MG63 (cell line): ENCODE measurements at places on chromosomes 5 and 9. TPM values are rescaled to one million over a fixed set of nuclear protein-coding genes. Genes with fewer than 3 reads are reported as not detected.

The RAI14 gene
- 34.4 and 34.6 TPM in 2 replicates for total RNA-seq

The TMEM252 gene
- not detected in 2 replicates for total RNA-seq

The AHRR gene
- 20.6 and 24.5 TPM in 2 replicates for total RNA-seq

The OLFM1 gene
- 37.1 and 47.3 TPM in 2 replicates for total RNA-seq

The RASEF gene
- 0.92 TPM in 1 of 2 replicates, not detected in the other for total RNA-seq

The TSSK1B gene
- total RNA-seq, result not detected in 2 replicates
